ENCODE measurements at places on chromosomes 7 and 10.

- DNase-seq = no peak
These were observed 2.9 kb downstream of the RBP4 start for GRCh38 chr10:93598157-93598556.

- DNase-seq = no peak
These were observed 91.5 kb upstream of the PDE1C start for GRCh38 chr7:32161708-32162107.

- DNase-seq = no peak
These were observed 31.6 kb downstream of the TRIM8 start for GRCh38 chr10:102675666-102676533.

- no peak for DNase-seq
These were observed 7.6 kb downstream of the WDR86 start for GRCh38 chr7:151402029-151402835.

GRCh38 chr10:113762083-113762482 lies 10.6 kb downstream of the PLEKHS1 start:
- no peak for DNase-seq

- DNase-seq = no peak
These were observed 34.8 kb upstream of the HNRNPH3 start for GRCh38 chr10:68296843-68297663.

- no peak for DNase-seq
These were observed 4.1 kb downstream of the MARVELD1 start for GRCh38 chr10:97717627-97718026.

DNA sequence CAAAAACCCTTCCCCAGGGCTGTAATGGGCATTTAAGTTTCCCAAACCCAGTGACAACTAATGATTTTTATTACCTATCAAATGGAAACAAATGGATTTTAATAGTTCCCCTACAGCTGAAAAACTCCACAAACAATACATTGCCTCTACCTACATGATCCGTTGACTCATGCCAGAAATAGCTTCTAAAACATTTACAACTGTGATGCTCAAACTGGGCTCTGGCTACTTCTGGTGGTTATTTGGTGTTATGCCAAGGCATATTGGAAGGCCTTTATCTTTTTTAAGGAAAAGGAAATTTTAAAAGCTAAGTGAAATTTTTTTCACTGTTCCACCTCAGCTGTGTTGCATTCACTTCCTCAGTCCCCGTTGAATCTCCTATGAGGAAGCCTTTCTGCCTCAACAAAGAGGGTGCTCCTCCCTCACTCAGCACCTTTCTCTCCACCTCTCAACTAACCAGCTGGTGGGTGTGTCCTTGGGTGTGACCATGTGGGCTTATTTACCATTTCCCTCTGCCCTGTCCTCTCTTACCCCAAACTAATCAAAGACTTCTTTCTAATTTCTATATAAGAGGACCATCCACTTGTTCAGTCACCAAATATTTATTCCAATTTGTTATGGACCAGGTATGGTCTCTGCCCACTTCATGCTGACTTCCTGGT lies 82.9 kb downstream of the PRTFDC1 start:
- DNase-seq = no peak

- no peak for DNase-seq
These were observed 1.7 kb downstream of the ADAM8 start for GRCh38 chr10:133274751-133275683.

DNA sequence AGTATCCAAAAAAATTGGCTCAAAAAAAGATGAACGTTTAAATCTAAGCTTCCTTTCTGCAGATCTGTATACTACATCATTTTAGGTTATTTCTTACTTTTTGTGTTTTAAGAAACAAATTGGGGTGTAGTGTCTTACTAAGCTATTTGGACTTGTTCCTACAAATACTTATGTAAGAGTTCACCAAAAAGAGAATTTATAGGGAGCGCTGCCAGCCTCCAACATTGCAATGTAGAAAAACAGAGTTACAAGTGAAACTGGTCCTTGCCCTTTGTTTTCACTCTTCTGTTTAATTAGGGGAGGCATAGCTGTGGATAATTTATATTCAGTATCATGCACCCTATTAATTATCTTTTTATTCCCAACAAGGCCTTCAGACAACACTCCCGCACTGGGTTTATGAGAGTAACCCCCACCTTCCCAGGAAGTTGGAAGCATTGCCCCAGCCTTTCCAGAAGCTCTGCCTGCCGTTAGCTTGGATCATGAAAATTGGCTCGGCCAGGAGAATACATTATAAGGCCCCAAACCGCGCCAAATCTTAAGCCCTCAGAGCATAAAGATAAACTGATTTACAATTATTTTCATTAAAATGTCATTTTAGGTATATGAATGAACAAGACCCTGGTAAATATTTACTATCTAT lies 261.8 kb upstream of the KLF6 start:
- no peak for DNase-seq

- peak; percentile 80 for DNase-seq
These were observed 86.6 kb upstream of the UNC5B start for GRCh38 chr10:71125749-71126107.

- DNase-seq = no peak
These were observed 56.7 kb downstream of the MKI67 start for GRCh38 chr10:128069351-128070051.

GRCh38 chr7:70410134-70410750 lies 721.7 kb upstream of the GALNT17 start:
- DNase-seq = no peak

DNA sequence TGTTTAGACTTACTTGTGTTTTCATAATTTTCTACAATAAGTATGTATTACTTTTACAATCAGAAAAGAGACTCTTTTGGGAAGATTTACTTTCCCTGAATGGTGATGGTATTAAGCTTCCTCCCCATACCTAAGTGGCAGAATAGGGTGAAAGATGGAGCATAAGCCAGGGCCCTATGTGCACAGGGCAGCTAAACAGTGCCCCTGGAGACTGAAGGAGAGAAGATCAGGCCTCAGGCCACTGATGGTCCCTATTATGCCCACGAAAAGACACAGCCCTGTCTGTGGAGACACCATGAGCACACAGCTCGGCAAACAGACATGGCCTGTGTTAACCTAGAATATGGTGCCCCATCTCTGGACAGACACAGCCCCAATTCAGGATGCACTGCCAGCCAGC lies 139.4 kb downstream of the OAT start:
- DNase-seq = no peak

GRCh38 chr7:22723637-22724036 lies 3.4 kb upstream of the IL6 start:
- no peak for DNase-seq

DNA sequence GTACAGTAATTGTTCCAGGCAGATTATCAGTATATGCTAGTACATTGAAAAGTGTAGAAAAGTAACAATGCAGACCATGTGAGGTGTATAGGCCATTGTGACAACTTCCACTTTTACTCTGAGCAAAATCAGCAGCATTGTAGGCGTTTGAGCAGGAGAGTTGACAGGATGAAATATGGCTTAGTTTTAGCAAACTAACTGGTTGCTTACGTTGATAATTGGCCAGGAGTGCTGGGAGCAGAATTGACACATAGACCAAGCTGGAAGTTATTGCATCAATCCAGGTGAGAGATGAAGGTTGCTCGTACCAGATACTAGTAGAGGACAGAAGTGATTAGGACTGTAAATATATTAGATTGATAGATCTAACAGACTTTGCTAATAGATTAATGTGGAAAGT lies 46.0 kb downstream of the LCOR start:
- no peak for DNase-seq

DNA sequence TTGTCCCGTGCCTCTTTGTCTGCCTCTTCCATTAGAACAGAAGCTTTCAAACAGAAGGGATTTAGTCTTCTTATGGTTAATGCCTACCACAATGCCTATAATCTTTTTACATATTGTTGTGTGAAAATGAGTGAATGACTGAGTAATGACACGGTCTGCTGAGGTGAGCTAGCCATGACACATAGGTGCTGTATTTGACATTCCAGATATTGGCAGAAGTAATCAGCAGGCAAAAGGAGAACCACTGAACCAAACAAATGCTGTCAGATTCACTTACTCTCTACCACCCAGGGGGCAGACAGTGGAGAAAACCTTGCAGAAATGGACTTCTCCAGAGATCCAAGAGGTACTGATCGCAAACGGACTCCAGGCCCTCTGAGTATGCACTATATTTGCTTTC lies 377.2 kb upstream of the VWC2 start:
- no peak for DNase-seq

- no peak for DNase-seq
These were observed 434.8 kb upstream of the FOXK1 start for GRCh38 chr7:4247106-4247876.

- DNase-seq = no peak
These were observed 220.2 kb downstream of the DGKI start for GRCh38 chr7:137626469-137627067.

DNA sequence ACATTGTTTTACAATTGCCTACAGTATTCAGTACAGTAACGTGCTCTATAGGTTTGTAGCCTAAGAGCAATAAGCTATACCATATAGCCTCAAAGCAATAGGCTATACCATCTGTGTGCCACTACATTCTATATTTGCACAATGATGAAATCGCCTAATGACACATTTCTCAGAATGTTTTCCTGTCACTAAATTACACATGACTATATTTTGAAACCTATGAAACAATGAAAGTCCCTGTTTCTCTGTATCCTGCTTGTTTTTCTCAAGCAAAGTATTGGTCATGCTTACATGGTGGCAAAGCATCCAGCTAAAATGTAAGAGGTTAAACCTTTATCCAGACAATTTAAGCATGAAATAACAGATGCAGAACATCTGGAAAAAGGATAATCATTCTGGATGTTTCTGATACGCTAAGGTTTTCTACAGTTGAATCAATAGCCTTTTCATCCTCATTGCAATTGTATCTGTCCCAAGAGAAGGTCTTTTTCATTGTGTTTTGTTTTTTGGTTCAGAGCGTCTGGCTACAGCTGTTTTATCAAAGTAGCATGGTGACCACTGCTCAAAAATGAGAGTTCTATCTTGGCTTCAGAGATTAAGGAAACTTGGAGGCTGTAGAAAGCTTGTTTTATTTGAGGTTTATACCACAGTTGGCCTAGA lies 81.7 kb downstream of the CSTF2T start:
- no peak for DNase-seq

GRCh38 chr10:32323051-32323450 lies 23.9 kb downstream of the EPC1 start:
- DNase-seq = no peak

- DNase-seq = no peak
These were observed 1.4 kb downstream of the RPS24 start for GRCh38 chr10:78035025-78035424.

GRCh38 chr7:78406531-78406930 lies 608.0 kb downstream of the PHTF2 start:
- no peak for DNase-seq

GRCh38 chr7:43137811-43138210 lies 25.4 kb downstream of the HECW1 start:
- DNase-seq = no peak
